ENCODE measurements at places on chromosomes 4 and X. TPM values are rescaled to one million over a fixed set of nuclear protein-coding genes. Genes with fewer than 3 reads are reported as not detected.

GRCh38 chrX:43969504-43970501 lies 3.4 kb downstream of the NDP start:
- H3K27ac ChIP-seq = no peak overlapping the region
- H3K4me1 ChIP-seq = peaks cover 25% of the 10 kb centered on the region
- no peak overlapping the region for H3K4me3 ChIP-seq
- peak; percentile 17 for DNase-seq

- H3K27me3 ChIP-seq = no peaks in the 10 kb centered on the region
- no peak overlapping the region for H3K27ac ChIP-seq
- no peak overlapping the region for H3K4me3 ChIP-seq
- no peak for DNase-seq
- H3K36me3 ChIP-seq = no peaks in the 10 kb centered on the region
These were observed 153.7 kb downstream of the PPP4R3C start for GRCh38 chrX:27309406-27309805.

DNA sequence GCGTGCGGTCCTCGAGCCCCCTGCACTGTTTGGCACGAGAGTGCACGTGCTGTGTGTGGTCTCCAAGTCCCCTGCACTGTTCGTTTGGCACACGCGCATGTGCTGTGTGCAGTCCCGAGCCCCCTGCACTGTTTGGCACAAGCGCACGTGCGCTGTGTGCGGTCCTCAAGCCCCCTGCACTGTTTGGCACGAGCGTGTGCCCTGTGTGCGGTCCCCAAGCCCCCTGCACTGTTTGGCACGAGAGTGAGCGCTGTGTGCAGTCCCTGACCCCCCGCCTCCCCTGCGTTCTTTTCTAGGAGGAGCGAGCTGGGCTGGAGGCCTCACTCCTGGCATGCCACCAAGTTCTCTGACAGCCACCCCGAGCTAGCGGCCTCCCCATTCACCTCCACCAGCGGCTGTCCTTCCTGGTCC lies 76.5 kb upstream of the CLDN34 start:
- H3K27me3 ChIP-seq = no peaks in the 10 kb centered on the region
- no peaks in the 10 kb centered on the region for H3K36me3 ChIP-seq
- no peak overlapping the region for H3K27ac ChIP-seq
- no peak overlapping the region for H3K4me3 ChIP-seq

- H3K27ac ChIP-seq = no peak overlapping the region
- H3K27me3 ChIP-seq = no peaks in the 10 kb centered on the region
- no peak overlapping the region for H3K4me3 ChIP-seq
- H3K36me3 ChIP-seq = no peaks in the 10 kb centered on the region
- H3K4me1 ChIP-seq = no peaks in the 10 kb centered on the region
- no peak for DNase-seq
These were observed 7.1 kb downstream of the SLC25A31 start for GRCh38 chr4:127737295-127737694.

GRCh38 chr4:74516303-74516702 lies 71.4 kb downstream of the AREG start:
- no peak for DNase-seq
- no peaks in the 10 kb centered on the region for H3K4me1 ChIP-seq
- no peaks in the 10 kb centered on the region for H3K27me3 ChIP-seq
- no peaks in the 10 kb centered on the region for H3K36me3 ChIP-seq
- H3K4me3 ChIP-seq = no peak overlapping the region

DNA sequence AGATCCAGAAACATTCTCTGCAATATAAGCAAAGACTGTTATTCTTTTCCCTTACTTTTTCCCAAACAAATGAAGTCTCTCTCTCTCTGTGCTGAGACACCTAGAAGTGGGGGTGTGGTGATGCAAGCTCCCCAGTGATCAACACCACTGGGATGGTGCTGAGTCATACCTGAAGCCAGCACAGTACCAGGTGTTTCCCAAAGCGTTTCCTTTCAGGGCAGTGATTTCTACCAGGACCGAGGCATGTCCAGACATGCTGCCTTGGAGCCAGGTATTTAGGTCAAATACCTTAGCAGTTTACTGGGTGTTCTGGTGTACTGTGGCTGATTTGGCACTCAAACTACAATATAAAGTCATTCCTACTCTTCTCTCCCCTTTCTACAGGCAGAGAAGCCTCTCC lies 726.5 kb downstream of the FAM133A start:
- no peaks in the 10 kb centered on the region for H3K4me1 ChIP-seq
- H3K36me3 ChIP-seq = no peaks in the 10 kb centered on the region
- 0 out of 2 replicates have a peak overlapping the region, but pooled peaks have one; percentile 45 for H3K27ac ChIP-seq
- peak; percentile 34 for DNase-seq

- H3K36me3 ChIP-seq = peaks cover 6% of the 10 kb centered on the region
- H3K27ac ChIP-seq = no peak overlapping the region
- H3K27me3 ChIP-seq = no peaks in the 10 kb centered on the region
- no peak for DNase-seq
- peaks cover 34% of the 10 kb centered on the region for H3K4me1 ChIP-seq
- no peak overlapping the region for H3K4me3 ChIP-seq
These were observed 13.0 kb downstream of the SLC7A11 start for GRCh38 chr4:138229160-138229559.

DNA sequence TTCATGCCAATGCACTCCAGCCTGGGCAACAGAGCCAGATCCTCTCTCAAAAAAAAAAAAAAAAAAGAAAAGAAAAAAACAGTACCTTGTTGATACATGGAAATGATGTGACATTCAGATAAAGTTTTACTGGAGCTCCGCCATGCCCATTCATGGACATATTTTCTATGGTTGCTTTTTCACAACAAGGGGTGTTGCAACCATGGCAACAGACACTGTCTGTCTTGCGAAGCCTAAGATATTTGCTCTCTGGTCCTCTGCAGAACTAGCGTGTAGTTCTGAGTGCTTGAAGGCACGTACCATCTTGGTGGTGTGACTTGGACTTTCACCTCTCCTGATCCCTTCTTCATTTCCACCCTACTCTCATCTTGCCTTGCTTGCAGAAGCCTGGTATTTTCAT lies 53.2 kb downstream of the TBL1X start:
- H3K27ac ChIP-seq = no peak overlapping the region
- H3K4me1 ChIP-seq = no peaks in the 10 kb centered on the region
- no peaks in the 10 kb centered on the region for H3K36me3 ChIP-seq
- no peaks in the 10 kb centered on the region for H3K27me3 ChIP-seq

DNA sequence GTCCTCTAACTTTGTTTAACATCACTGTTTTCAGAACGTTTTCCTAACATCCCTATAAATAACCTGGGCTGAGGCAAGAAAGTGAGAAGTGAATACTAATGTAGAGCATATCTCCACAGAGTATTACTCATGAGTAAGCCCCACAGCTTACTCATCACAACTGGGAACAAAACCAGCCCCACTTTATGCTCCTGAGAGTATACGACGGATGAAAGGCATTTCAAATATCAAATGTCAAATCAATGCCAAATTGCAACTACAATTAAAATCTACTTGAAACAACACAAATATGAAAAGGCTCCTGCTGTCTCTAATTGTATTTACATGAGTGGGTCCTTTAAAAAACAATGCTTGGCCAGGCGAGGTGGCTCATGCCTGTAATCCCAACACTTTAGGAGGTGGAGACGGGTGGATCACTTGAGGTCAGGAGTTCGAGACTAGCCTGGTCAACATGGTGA lies 41.2 kb downstream of the SH3RF1 start:
- no peaks in the 10 kb centered on the region for H3K36me3 ChIP-seq
- no peak for DNase-seq
- H3K27ac ChIP-seq = no peak overlapping the region
- no peaks in the 10 kb centered on the region for H3K27me3 ChIP-seq

GRCh38 chrX:64377753-64378152 lies 17.5 kb downstream of the MTMR8 start:
- no peaks in the 10 kb centered on the region for H3K4me1 ChIP-seq
- no peak for DNase-seq
- no peak overlapping the region for H3K4me3 ChIP-seq

DNA sequence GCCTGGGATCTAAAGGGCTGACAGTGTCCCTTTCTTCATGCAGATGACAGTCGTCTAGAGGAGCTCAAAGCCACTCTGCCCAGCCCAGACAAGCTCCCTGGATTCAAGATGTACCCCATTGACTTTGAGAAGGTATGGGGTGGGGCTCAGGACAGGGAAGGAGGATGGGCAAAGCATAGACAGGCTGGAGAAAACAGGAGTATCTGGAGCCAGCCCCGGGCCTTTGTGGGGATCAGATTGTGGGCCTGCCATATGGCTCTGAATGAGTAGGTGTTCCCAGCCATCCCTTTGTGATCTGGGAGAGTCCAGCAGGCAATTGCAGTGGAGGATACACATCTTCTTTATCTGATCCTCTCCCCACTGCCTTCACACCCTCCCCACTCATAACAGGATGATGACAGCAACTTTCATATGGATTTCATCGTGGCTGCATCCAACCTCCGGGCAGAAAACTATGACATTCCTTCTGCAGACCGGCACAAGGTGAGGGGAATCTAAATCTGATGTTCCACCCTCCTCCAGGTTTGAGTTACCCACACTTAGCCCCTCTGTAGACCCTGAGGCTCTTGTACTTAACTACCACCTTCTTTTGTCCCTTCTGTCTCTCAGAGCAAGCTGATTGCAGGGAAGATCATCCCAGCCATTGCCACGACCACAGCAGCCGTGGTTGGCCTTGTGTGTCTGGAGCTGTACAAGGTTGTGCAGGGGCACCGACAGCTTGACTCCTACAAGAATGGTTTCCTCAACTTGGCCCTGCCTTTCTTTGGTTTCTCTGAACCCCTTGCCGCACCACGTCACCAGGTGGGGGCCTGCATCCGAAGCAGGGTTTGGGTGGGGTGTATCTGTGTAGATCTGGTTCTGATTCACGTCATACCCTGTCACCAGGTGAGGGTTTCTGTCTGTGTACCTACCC lies 5.8 kb upstream of the CDK16 start:
- H3K36me3 ChIP-seq = peaks cover 34% of the 10 kb centered on the region
- H3K27me3 ChIP-seq = no peaks in the 10 kb centered on the region
- H3K27ac ChIP-seq = 0 out of 2 replicates have a peak overlapping the region, but pooled peaks have one; percentile 39
- no peaks in the 10 kb centered on the region for H3K4me1 ChIP-seq

DNA sequence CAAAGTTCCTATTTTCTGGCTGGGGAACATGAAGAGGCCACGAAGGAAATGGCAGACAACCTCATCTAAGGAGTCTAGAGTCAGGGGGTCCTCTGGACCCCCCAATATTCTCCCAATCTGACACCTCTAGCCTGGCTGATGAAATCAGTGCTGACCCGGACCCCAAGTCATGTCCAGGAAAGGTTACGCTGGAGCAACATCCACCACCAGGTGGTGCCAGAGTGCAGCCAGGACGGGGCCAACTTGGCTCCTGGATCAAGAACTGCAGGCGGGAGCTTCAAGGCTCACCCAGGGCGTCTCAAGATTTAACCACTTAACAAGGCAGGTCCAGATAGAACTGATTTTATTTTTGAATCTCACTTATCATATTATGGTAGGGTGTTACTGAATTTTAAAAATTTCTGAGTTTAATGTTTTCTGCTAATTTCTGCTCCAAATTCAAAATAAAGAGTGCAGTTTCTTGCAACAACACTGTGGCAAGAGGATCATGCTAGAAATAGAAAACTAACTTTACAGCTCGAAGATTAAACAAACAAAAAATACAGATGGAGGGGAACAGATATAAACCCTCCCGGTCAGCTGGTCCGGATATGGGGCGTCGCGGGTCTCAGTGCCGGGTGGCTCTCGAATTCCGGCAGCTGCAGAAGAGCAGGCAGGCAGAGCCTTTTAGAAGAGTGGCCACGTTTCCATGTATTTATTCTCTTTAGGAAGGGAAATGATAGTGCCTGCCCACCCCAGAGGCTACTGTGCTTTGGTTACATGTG lies 135.5 kb downstream of the AFAP1 start:
- H3K4me1 ChIP-seq = peaks cover 25% of the 10 kb centered on the region
- no peak overlapping the region for H3K4me3 ChIP-seq
- H3K36me3 ChIP-seq = 0 out of 2 replicates have a peak, but pooled peaks cover 3% of the 10 kb centered on the region
- peak; percentile 93 for DNase-seq
- H3K27me3 ChIP-seq = no peaks in the 10 kb centered on the region

GRCh38 chrX:65574356-65574755 lies 39.8 kb upstream of the LAS1L start:
- no peaks in the 10 kb centered on the region for H3K36me3 ChIP-seq
- no peaks in the 10 kb centered on the region for H3K27me3 ChIP-seq
- no peak overlapping the region for H3K27ac ChIP-seq
- no peak for DNase-seq

- no peaks in the 10 kb centered on the region for H3K36me3 ChIP-seq
- H3K27me3 ChIP-seq = no peaks in the 10 kb centered on the region
- H3K4me3 ChIP-seq = no peak overlapping the region
These were observed 7.0 kb downstream of the FHIP1A start for GRCh38 chr4:151415978-151416377.

GRCh38 chr4:7770224-7771050 lies 169.2 kb downstream of the AFAP1 start:
- DNase-seq = peak; percentile 61
- no peaks in the 10 kb centered on the region for H3K36me3 ChIP-seq
- no peak overlapping the region for H3K27ac ChIP-seq
- H3K27me3 ChIP-seq = no peaks in the 10 kb centered on the region

DNA sequence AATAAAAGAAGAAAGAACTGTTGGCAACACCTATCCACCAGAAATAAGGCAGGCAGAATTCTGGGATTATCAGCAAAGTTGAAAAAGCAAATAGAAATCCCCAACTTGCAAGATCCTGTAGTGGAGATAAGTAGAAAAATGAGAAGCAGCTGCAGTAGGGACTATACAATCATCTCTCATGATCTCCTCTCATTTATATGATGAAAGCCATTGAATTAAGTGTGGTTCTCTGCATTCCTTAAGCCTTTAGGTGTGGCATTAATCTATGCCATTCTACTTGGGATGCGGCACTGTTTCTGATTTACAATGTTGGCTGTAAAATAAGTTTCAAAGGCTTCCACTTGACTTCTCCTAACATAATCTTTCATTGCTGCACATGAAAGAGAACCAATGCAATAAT lies 869.8 kb downstream of the TRAM1L1 start:
- no peak overlapping the region for H3K27ac ChIP-seq
- no peak for DNase-seq
- H3K4me1 ChIP-seq = no peaks in the 10 kb centered on the region
- H3K27me3 ChIP-seq = peaks cover 8% of the 10 kb centered on the region

DNA sequence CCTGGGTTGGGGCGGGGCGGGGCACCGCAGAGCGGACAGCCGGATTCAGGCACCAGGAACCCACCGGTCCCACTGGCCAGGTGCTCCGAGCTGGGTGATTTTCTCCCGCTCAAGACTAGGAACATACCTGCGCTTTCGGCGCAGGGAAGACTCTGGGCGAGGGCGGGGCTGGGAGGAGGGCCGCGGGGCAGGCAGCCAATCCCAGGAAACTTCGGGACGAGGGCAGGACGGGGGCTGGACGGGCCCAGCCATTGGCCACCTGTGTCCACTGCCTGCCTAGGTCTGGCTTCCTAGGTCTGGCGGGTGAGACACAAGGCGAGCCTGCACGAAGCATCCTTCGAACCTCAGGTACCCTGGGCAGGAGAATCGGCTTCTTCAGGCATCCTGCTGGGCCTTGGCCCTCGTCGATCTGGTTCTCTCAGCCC lies 274 bp upstream of the ERVMER34-1 start:
- H3K27me3 ChIP-seq = peaks cover 28% of the 10 kb centered on the region
- H3K4me3 ChIP-seq = peak overlapping the region; percentile 68
- H3K36me3 ChIP-seq = peaks cover 20% of the 10 kb centered on the region
- H3K4me1 ChIP-seq = peaks cover 13% of the 10 kb centered on the region
- DNase-seq = peak; percentile 93
- 0 out of 2 replicates have a peak overlapping the region, but pooled peaks have one; percentile 79 for H3K27ac ChIP-seq

Gene IBSP
- not detected for total RNA-seq

Gene CACNA1F
- 0.90 TPM for total RNA-seq

Gene ADAM29
- total RNA-seq = not detected

Gene CDX4
- total RNA-seq = 0.50 TPM

Gene ARSJ
- 3.5 TPM for total RNA-seq

Gene BTC
- 0.23 TPM for total RNA-seq

Gene FAM9C
- total RNA-seq = not detected

Gene PDE6B
- total RNA-seq = 3.1 TPM

Gene CT83
- total RNA-seq = not detected

Gene PAGE5
- not detected for total RNA-seq

Gene ADAMTS3
- 3.7 TPM for total RNA-seq

Gene ATP2B3
- total RNA-seq = 0.54 TPM

Gene RASSF6
- total RNA-seq = 0.23 TPM

Gene UGT8
- 47.1 TPM for total RNA-seq

Measured in GM23338 (cell line).